ENCODE measurements at places on chromosomes 13 and 19.

DNA sequence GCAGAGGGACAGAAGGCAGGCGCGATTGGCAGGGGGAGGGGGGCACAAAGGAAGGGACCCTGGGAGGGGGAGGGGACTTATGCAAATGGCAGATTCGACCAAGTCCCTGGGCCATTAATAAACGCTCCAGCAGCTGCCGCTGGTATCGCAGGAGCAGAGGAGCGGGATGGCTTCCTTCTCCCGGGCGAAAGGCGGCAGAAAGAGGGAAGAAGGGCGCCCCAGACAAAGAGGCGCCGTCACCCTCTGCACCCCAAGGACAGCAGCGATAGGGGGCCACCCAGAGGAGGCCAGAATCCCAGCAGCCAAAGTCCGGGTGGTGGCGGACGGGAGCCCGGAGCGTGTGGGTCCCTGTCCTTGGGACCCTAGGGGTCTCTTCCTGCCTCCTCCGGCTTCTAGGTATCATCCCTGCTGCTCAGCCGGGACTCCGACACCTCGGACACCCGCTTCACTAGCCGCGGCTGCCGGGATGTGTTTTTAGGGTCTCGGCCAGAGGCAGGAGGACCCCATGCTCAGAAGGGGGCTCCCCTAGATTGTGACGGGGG is 1.9 kb downstream of the PTPRS start:
- no peak for DNase-seq

GRCh38 chr13:98133946-98134345 is 8.9 kb upstream of the FARP1 start:
- DNase-seq: no peak

GRCh38 chr19:28577666-28578065 is 635.3 kb downstream of the UQCRFS1 start:
- DNase-seq: no peak

GRCh38 chr13:98523455-98524102 is 53.3 kb downstream of the STK24 start:
- no peak for DNase-seq

- no peak for DNase-seq
Observed at GRCh38 chr19:47321630-47322029, 10.3 kb upstream of the C5AR2 start.

GRCh38 chr13:19767966-19768365 is 14.8 kb downstream of the PSPC1 start:
- no peak for DNase-seq

DNA sequence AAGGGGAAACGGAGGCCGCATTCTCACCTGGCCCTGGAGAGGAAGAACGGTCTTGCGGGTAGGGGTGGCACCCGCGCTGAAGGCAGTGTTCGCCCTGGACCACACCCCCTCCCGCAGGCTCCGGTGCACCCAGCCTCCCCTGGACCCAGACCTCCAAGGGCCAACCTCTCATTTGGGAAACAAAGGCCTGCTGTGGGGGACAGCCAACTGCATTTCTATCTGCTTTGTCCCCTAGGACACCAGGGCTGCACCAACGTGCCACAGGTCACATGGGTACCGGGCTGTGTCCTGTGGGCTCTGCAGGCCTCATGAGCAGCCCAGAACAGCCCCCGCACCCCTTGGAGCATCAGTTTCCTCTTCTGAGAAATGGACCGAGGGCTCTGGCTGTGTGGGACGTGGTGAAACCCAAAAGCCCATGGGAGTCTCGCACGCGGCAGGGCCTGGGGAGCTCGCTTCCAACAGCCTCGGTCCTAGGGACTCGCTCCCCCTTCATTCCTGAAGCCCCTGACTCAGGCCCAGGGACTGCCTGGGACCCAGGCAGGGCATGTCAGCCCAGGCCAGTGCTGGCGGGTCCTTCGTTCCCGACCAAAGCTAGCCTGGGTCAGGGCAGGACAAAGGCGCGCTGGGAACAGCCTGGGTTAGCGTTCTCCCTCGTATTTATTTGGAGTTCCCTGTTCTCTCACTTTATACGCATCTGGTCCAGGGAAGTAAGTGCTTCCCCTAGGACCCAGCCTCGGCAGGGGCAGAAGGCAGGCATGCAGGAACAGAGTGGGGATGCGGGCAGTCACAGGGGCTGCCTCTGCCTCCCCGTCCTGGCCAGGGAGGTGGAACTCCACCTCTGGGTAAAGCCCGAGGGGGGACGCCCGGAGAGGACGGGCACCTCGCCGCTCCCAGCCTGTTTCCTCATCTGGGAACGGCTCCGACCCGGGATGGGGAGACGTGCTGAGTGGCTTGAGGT is 4.6 kb downstream of the TCF3 start:
- no peak for DNase-seq

DNA sequence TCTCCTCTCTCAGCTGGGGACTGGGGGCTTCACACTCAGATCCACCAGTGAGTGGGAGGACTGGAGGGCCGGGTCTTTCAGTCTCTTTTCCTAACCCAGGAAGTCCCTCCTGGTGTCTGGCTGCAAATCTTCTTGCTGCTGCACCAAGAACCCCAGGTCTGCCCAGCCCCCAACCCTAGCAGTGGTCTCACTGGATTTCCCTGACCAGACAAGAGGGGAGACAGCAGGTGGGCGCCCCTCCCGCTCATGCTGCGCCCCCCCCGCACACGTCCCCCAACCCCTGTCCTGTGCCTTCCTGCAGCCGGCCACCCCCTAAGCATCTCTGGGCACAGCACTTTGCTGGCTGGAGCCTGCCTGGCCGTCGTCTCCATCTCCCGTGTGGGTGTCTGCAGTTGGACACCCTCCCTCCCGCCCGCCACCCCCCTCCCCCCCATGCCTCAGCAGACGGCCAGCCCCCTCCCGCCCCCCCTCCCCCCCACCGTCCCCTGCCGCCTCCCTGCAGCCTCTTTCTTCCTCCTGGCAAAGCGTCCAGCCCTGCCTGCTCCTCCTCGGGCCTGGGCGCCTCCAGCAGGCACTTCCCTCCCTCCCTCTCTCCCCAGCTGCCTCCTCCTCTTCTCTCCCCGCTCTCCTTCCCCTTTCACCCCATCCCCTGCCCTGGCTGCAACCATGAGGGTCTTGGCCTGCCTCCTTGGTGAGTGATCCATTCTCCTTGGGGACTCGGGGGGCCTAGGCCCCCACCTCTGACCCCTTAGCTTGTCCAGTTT is at the start of gene SSC5D:
TSS of gene SSC5D (plus strand) at position 513 of the 764 bp plus-strand sequence. CDS start at position 667, 154 bp downstream.
- DNase-seq: peak; percentile 51
